ENCODE measurements at places on chromosomes 4 and X.
A peak's percentile ranks its signal among the peaks of the same experiment; 100 is the strongest.

DNA sequence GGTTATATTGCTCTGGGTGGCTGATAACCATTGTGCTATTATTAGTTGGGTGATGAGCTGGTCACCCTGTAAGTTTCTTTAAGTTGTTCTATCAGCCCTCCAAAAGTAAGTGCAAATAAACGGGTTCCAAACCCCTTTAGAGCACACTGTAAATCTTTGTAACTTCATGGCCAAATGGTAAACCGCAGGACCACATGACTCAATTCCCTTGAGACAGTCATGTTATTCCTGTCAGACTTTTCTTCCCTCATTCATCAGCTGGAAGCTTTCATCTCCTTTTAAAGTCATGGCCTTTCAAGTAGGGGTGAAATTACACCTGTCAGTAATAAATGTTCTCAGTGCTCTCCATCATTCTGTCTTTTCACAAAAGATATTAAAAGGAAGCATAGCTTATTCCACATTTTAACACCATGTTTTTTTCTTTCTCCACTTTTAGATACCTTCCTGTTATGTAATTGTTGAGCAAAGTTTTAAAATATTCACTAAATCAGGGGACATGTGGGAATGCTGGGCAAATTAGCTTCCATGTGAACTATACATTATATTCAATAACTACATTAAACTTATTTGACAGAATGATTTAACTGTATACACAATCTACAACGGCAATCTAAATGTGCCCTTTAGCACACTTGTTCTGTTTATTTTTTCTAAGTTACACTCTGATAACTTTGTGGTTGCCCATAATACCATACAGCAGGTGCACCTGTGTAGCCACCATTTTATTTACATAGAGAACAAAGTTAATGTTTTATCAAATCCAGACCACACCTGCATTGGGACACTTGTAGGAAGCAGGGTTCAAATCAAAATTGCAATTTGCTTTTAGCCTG, 275.5 kb downstream of the CFAP299 start:
- peak; percentile 16 for DNase-seq

GRCh38 chr4:105236202-105236915, 89.7 kb downstream of the TET2 start:
- DNase-seq, result peak; percentile 63

- DNase-seq, result no peak
These were observed 10.9 kb downstream of the SH3D19 start for GRCh38 chr4:151314479-151314878.

DNA sequence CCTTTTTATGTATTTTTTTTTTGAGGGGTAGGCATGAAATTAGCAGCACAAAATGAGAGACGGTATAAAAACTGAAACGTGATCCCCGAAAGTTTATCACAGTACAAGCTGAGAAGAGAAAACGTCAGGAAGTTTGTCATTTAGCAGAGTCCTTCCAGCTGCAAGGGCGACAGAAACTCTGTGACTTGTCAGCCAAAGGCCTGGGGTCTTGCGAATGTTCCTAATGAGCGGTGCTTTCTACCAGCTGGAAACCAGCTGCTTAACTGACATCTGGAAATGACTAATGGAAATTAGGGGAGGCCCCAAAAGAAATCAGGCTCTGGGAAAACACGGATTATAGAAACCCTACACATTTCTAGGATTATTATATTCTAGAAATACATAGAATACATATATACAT, 66.5 kb downstream of the CHRNA9 start:
- DNase-seq, result no peak

GRCh38 chr4:171876636-171877035, 63.4 kb downstream of the GALNTL6 start:
- DNase-seq, result no peak

DNA sequence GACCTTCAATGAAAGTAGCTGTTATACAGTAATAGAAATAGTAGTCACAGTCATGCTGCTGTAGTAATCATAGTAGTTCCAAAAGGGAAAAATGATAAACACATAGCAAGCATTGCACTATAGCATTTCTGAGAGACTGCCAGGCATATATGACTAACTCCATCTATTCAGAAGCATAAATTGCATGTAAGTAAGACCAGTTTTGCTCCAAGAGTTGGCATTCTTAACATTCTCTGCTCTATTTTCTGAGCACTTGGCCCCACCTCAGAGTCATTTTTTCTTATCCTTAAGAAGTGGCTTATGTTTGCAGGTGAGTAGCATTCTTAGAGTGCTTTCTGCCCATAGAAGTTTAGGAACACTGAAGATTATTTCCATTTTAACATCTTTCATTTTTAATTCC, 490.3 kb upstream of the TECRL start:
- DNase-seq, result no peak

- DNase-seq, result no peak
These were observed 159.4 kb upstream of the GPC4 start for GRCh38 chrX:133574716-133575115.

All from GM12864 (cell line).